Effector CD4-positive, alpha-beta T cell (primary cell): ENCODE measurements at places on chromosomes 13 and 19.

- DNase-seq = no peak
Observed at GRCh38 chr13:20198781-20199180, 6.0 kb upstream of the GJB2 start.

GRCh38 chr13:94209117-94209516, 270.4 kb downstream of the DCT start:
- DNase-seq = no peak

- no peak for DNase-seq
Observed at GRCh38 chr13:110354123-110354627, 47.1 kb downstream of the COL4A2 start.

- DNase-seq = no peak
Observed at GRCh38 chr19:3433313-3433712, 47.0 kb downstream of the SMIM24 start.

- DNase-seq = no peak
Observed at GRCh38 chr13:51806566-51806965, 2.6 kb upstream of the DHRS12 start.

GRCh38 chr19:40270362-40271089, 14.6 kb downstream of the AKT2 start:
- DNase-seq = no peak

- no peak for DNase-seq
Observed at GRCh38 chr13:110343241-110343865, 36.3 kb downstream of the COL4A2 start.

DNA sequence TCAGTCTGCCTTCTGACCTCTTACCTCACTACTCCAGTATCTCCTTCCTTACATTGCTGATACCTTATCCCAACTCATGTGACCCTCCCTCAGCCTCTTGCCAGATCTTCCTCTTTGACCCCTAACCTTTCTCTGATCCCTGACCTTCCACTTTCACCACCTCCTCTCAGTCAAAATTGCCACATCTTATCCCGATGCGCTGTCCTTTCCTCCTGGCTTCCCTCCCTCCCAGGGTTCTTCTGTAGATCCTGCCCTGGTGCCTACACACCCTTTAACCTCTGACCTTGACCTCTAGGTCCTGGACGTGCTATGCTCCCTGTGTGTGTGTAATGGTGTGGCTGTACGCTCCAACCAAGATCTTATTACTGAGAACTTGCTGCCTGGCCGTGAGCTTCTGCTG, 23.7 kb downstream of the RYR1 start:
- DNase-seq = no peak

GRCh38 chr13:33678906-33679657, 138.9 kb upstream of the RFC3 start:
- DNase-seq = peak; percentile 35

DNA sequence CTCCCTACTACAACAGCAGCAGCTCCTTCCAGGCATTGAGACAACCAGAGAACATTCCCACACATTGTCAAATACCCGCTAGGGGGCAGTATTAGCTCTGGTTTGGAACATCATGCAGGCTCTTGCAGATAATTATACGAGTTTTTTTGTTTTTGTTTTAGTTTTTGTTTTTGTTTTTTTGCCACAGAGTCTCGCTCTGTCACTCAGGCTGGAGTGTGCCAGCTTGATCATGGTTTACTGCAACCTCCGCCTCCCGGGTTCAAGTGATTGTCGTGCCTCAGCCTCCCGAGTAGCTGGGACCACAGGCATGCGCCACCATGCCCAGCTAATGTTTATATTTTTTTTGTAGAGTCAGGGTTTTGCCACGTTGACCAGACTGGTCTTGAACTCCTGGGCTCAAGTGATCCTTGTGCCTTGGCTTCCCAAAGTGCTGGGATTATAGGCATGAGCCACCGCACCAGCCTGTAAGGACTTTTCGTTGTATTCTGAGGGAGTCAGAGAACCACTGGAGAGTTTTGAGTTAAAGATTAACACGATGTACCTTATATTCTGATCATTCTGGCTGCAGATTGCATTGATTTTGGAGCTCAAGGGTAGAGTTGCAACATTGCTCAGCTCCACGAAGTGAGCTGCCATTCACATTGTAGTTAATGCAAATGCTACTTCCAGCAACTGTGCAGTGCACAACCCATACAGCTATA, 41.7 kb upstream of the CEACAM20 start:
- DNase-seq = peak; percentile 27

- DNase-seq = no peak
Observed at GRCh38 chr13:70964874-70965273, 856.6 kb upstream of the KLHL1 start.

- DNase-seq = no peak
Observed at GRCh38 chr13:112712451-112713207, 22.8 kb downstream of the ATP11A start.

- DNase-seq = no peak
Observed at GRCh38 chr19:11007385-11007784, 46.6 kb downstream of the SMARCA4 start.

GRCh38 chr19:15464394-15465385, at the start of gene RASAL3:
Gene RASAL3 (minus strand): TSS chr19:15464544. CDS start chr19:15464358, 186 bp downstream.
- peak; percentile 52 for DNase-seq

DNA sequence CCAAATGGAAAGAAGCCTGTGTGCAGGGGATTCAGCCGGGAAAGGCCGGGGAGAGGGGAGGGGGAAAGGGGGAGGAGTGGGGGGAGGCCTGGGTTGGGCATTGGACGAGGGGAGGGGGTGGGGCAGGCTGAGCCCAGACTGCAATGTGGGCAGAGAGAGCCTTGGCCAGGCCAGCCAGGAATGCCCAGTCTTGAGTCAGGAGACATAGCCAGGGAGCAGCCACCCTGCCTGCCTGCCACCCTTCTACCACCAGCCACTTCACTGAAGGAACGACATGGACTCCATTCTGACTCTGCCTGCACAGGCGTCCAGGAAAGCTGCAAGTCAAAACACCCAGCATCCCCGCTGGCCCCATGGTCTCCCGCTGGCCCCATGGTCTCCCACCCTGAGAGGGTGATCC, 498 bp downstream of the PROZ start:
- DNase-seq = no peak

GRCh38 chr13:60431108-60431700, 34.2 kb downstream of the TDRD3 start:
- no peak for DNase-seq

- DNase-seq = peak; percentile 50
Observed at GRCh38 chr19:4267101-4267900, 11.8 kb upstream of the SHD start.

DNA sequence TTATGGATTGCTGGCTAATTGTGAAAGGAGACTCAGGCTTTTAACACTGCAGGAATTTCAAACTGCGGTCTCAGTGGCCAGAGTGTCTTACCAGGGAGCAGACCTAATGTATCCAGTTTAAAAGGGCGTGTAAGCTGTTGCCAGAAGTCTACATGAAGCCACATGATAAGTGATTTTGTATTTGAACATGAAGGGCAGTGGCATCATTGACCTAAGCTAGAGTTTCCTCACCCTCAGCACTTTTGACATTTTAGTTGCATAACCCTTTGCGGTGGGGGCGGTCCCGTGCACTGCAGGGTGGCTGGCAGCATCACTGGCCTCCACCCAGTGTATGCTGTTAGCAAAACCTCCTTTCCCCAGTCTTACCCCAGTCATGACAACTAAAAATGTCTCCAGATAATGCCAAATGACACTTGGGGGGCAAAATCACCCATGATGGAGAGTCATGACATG, 23.7 kb upstream of the GPR18 start:
- DNase-seq = peak; percentile 49

DNA sequence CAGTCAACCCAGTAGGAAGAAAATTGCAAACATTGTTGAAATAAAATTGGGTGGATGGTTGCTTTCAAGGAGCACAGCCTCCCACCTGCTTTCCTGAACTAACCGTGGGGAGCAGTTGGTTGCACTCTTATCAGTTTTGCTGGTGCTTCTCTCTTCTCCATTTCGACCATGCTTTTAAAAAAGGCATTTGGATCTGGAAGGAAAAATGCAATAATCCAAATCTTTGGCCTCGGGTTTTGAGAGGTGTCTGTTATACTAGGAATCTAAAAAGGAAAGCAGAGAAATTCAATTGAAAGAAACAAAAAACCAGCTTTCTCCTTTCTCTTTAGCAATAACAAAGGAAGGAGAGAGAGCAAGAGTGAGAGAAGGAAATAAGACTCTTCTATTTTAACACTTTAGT, 113.6 kb upstream of the ARGLU1 start:
- DNase-seq = no peak

DNA sequence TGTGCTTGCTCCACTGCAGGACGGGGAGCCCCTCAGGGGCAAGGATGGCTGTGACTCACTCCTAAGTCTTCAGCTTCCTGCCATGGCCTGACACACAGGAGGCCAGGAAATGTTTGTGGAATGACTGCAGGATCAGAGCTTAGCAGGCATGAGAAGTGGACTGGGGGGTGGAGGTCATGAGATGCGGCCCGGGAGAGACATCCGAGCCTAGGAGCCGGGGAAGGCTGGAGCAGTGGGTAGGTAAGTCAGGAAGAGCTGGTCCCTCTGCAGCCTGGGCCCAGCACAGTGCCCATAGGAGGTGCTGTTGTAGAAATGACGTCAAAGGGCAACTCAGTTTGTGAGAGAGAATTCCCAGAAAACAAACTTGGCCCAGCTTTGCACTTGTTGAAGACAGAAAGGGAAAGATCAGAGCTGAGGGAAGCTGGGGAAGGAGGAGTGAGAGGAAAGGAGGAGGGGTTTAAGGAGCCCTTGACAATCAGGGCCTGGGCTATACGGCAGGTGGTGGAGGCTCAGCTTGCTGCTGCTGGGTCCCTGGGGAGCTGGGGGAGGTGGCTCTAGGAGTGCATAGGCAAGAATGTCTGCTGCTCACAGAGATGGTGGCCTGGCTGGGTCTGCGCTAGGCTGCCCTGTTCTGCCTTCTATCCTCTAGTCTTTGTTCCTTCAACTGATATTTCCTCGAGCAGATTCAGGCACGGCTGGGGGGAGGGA, 18.5 kb downstream of the POU2F2 start:
- DNase-seq = no peak

DNA sequence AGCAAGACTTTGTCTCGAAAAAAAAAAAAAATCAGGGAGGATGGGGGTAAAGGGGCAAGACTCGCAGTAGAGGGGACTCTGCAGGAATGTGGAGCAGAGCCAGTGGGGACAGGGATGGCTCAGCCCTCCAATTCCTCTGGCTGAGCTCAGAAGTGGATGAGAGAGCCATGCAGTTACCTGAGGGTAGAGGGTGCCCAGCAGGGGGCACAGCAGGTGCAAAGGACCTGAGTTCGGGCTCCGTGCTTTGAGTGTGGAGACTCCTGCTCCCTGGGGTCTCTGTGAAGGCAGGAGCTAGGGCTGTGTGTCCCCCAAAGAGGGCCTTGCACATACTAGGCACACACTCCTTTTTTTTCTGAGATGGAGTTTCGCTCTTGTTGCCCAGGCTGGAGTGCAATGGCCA, 7.7 kb downstream of the DOCK6 start:
- DNase-seq = no peak

- DNase-seq = no peak
Observed at GRCh38 chr13:107185889-107186288, 618.0 kb upstream of the ARGLU1 start.

DNA sequence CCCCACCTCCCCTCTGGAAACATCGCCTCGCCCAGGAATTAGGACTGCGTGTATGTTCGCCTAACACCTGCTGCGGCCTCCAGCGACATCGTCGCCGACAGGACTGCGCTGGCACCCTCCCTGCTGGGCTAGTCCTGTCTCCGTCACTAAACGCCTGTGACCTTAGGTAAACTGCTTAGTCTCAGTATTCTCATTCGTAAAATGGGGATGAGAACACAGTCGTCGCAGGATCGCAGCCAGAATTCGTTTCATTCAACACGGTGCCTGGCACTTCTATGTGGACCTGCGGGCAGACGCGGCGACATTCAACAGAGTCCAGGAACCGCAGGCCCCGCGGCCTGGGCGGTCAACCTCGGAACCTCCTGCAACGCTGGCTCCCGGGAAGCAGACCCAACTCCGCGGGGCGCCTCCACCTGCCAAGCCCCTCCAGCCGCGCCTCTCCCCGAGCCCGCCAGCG, 485 bp downstream of the CRYL1 start:
- peak; percentile 2 for DNase-seq

- no peak for DNase-seq
Observed at GRCh38 chr13:106599875-106600797, 32.2 kb upstream of the ARGLU1 start.

- no peak for DNase-seq
Observed at GRCh38 chr13:73671732-73672131, 462.5 kb downstream of the KLF12 start.

DNA sequence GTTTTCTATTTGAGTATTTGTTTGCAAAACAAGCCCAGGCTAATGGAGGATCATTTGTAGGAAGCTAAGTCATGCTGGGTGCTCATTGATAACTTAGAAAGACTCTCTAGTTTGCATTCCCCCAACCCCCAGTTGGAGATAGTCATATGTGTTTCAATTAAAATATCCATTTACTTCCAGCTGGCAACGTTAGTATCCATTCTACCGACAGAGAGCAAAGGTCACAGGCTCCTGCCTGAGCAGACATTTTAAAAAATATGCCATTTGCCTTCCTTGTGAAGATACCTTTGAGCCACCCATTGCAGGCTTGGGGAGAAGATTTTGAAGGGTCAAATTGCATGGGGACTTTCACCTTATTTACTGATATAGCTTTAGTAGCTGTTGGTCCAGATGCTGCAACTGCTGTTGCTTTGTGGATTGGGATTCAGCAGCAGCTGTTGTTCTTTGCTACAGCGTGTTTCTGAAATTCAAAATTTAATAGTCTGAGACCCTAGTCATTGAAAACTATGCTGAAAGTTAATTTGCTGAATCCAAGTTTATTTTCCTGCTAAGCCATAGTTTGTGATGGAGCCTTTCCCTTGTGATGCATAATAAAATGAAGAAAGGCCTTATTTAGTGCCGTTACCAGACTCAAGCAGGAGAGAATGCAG, 335.1 kb downstream of the GPC6 start:
- no peak for DNase-seq

GRCh38 chr19:1749373-1750342, 3.6 kb upstream of the ONECUT3 start:
- no peak for DNase-seq

GRCh38 chr19:36421749-36422481, 3.5 kb upstream of the ZFP82 start:
- DNase-seq = no peak

- DNase-seq = no peak
Observed at GRCh38 chr19:51186323-51186722, 38.6 kb upstream of the CD33 start.
